Naive thymus-derived CD4-positive, alpha-beta T cell (primary cell): ENCODE measurements at places on chromosomes 11 and 22.

GRCh38 chr11:97502201-97502600, 1112.4 kb downstream of the JRKL start:
- no peak for DNase-seq

DNA sequence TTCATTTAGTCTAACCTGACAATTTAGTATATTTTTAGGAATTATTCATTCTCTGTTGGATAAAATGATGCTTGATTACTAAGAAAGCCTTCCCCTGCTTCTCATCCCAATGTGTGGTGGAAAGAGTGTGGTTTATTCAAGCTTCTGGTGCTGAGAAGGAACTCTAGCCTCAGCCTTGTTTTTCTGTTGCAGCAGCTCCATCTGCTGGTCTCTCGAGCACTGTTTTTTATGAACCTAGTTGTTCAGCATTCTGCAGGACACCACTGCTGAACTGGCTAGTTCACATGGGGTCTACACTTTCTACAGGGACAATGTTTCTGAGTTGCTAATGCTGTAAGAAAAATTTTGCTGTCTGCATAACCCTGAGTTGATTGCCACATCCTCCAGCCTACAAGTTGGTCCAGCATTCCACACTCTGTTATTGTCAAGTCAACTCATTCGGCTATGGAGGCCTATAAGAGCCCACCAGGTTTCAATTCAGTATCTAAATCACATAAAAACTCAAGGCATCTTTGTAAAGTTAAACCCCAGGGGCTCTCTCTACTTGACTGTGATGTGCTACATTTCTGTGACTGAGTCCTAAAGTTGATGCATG, 14.3 kb downstream of the OR2AG2 start:
- peak; percentile 52 for DNase-seq

GRCh38 chr22:19448739-19449421, 1.4 kb upstream of the C22orf39 start:
- no peak for DNase-seq

- DNase-seq, result peak; percentile 39
Measured at GRCh38 chr22:40345815-40346184, 500 bp upstream of the ADSL start.

DNA sequence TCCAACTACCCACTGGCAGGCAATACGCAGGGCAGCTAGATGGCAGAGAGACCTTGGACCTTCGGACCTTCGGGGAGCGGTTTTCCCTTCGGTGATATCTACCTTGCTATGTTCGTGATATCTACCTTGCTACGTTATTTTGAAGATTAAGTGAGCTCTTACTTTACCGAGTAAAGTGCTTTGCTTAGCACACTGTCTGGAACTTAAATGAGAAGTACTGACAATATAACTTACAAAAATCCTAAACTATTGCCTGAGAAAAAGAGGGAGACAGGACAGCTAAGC, 1.0 kb upstream of the PRDM10 start:
- DNase-seq, result no peak

GRCh38 chr11:93718057-93718563, 23.2 kb downstream of the TAF1D start:
- DNase-seq, result no peak

- DNase-seq, result peak; percentile 80
Measured at GRCh38 chr11:118610773-118611432, 3.5 kb downstream of the PHLDB1 start.

DNA sequence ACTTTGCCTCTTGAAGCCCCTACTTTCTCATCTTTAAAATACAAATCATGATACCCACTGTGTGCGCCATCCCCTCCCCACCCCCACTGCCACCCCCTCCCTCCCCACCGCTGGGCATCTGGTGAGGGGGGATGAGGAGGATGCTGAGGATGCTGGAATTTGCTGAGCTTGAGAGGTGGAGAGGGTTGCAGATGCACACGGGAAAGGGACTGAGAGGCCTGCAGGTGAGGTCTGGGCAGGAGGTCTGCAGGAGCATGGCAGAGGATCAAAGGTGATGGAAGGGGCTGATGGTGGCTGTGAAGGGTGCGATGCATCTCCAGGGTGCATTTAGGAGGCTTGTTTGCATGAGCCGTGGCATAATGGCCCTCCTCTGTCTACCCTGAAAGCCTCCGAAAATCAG, 7.6 kb upstream of the TBC1D22A start:
- no peak for DNase-seq

GRCh38 chr11:75945446-75945845, 130.4 kb downstream of the UVRAG start:
- DNase-seq, result no peak

GRCh38 chr11:69647390-69647748, 6.4 kb downstream of the CCND1 start:
- no peak for DNase-seq

DNA sequence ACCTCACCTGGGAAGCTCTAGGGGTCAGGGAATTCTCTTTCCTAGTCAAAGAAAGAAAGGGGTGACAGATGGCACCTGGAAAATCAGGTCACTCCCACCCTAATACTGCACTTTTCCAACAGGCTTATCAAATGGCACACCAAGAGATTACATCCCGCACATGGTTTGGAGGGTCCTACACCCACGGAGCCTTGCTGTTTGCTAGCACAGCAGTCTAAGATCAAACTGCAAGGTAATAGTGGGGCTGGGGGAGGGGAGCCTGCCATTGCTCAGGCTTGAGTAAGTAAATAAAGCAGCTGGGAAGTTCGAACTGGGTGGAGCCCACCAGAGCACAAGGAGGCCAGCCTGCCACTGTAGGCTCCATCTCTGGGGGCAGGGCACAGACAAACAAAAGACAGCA, 2830.6 kb upstream of the OR11H1 start:
- no peak for DNase-seq

- DNase-seq, result no peak
Measured at GRCh38 chr22:26725012-26725676, 67.8 kb downstream of the MIAT start.

GRCh38 chr11:63813035-63813562, at the start of gene SPINDOC:
Gene SPINDOC (plus strand): TSS chr11:63813456. CDS start chr11:63813687, 231 bp downstream.
- peak; percentile 34 for DNase-seq

GRCh38 chr11:36381015-36381360, 84.9 kb downstream of the PRR5L start:
- no peak for DNase-seq

GRCh38 chr22:45284705-45285262, at the start of gene UPK3A:
Gene UPK3A (plus strand): TSS chr22:45284949. CDS start chr22:45285014, 65 bp downstream.
- DNase-seq, result peak; percentile 59

DNA sequence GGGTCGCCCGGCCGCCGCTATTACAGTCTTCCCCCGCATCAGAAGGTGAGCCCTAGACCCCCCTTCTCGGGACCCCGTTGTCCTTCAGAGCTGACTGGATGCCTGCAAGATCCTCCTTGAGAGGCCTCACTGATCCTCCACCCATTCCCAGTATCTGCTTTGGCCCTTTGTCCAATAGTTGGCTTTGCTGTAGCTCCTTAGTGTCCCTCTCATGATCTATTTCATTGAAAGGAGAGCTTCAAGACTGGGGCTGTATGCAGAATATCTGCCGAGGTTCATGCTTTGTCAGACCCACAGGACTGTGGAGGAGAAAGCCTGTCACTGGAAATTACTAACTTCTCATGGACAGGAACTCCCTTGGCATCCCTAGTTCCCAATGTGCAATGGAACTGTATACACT, 499 bp downstream of the DLAT start:
- DNase-seq, result no peak
